Hematopoietic multipotent progenitor cell treated with erythropoietin and hydrocortisone succinate and interleukin-3 and kit ligand, for 8 days (in vitro differentiated cells): ENCODE measurements at places on chromosomes 3 and 15.

DNA sequence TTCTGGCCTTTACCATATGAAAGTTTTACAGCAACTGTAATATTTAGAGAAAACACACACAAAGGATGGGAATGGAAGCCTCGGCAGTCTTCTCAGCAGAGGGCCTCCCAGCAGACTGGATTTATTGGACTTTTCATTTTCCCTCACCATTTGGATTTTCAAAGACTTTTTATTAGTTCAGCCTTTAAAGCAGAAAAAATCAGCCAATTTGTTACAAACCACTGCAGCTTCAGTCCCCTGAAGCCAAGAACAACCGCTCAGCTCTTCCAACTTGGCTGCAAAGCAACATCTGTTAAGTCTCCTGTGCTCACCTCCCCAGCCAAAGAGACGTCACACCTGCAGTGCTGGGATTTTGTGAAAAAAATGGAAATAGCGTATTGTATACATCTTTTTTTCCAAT, 120.8 kb downstream of the GMPS start:
- DNase-seq = no peak

DNA sequence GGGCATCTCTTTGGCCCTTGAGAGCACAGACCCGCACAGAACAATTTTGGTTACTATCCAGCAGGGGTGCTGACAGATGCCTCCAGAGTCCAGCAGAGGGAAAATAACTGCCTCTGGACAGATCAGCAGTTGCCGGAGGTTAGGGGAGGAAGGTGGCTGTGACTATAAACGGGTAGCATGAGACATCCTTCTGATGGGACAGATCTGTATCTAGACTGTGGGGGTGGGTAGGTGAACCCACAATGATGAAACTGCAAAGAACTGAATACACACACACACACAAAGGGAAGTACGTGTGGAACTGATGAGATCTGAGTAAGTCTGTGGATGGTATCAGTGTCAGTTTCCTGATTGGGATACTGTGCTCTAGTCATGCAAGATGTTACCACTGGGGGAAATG, 21.2 kb downstream of the ADAMTS7 start:
- peak; percentile 17 for DNase-seq

GRCh38 chr15:95127356-95127755, 896.0 kb downstream of the MCTP2 start:
- no peak for DNase-seq

- no peak for DNase-seq
Observed at GRCh38 chr3:108178676-108179075, 43.5 kb downstream of the IFT57 start.
